ENCODE measurements at places on chromosomes 16 and 17.

DNA sequence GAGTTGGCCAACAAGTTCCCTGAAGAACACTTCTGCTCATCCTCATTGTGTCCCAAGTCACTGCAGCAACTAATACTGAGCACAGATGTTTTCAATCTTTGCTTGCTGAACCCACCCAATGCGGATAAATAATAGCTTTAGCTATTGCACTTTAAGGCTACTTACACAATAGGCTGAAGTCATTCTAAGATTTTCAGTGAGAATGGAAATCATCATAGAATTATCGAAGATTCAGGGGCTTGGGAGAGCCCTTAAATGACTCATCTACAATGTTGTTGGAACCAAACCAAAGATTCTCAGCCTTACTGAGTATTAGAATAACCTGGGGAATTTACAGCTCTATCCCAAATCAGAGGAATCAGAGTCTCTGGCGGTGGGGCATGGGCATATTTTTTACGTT is 51.2 kb downstream of the SYCE1L start:
- DNase-seq: no peak

- DNase-seq: no peak
Measured at GRCh38 chr16:3004781-3005284, 7.9 kb upstream of the CLDN9 start.

DNA sequence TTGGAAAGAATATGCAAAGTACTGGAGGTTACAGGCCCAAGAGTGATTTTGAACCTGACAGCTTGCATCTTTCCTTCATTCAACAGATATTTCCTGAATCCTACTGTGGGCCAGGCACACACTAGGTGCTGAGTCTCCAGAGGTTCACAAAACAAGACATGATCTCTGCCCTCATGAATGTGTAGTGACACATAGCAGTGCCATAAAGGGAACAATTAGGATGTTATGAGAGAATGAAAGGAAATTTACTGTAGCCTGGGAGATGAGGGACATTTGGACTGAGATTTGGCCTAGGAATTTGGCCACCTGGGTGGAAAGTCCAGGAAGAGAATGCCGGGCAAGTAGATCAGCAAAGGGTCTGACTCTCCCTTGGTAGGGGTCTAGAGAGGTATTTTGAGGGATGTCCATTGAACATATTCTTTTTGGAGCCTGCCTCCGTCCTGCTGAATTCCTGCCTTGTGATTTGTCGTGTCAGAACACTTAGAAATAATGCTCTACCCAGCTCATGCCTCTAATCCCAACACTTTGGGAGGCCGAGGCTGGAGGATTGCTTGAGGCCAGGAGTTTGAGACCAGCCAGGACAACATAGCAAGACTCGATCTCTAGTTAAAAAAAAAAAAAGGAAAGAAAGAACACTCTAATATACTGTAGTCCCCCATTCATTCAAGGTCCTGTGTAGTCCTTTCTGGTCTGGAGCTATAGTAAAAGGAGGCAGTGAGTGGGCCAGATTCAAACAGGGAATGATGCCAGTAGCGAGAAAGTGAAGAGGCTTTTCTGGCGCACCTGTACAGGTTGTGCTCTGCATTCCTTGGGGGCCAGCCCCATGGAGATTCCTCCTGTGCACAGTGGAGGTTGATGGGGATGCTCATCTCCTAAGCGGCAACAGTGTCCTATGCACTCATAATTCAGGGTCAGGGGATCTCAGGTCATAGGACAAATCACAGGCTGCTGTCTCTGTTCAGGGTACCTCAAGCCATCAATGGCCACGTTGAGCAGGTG is 90.6 kb upstream of the CLEC18A start:
- DNase-seq: no peak

- DNase-seq: no peak
Measured at GRCh38 chr16:75593825-75594820, 27.9 kb downstream of the GABARAPL2 start.

- DNase-seq: no peak
Measured at GRCh38 chr16:25478476-25478875, 213.3 kb upstream of the HS3ST4 start.

- DNase-seq: no peak
Measured at GRCh38 chr16:57997528-57998265, 2.8 kb downstream of the ZNF319 start.

GRCh38 chr17:55710410-55710809 is 12.3 kb downstream of the TMEM100 start:
- no peak for DNase-seq

- DNase-seq: no peak
Measured at GRCh38 chr16:19853742-19854542, 30.7 kb downstream of the GPRC5B start.

GRCh38 chr17:38341035-38341721 is 2.6 kb downstream of the GPR179 start:
- no peak for DNase-seq

DNA sequence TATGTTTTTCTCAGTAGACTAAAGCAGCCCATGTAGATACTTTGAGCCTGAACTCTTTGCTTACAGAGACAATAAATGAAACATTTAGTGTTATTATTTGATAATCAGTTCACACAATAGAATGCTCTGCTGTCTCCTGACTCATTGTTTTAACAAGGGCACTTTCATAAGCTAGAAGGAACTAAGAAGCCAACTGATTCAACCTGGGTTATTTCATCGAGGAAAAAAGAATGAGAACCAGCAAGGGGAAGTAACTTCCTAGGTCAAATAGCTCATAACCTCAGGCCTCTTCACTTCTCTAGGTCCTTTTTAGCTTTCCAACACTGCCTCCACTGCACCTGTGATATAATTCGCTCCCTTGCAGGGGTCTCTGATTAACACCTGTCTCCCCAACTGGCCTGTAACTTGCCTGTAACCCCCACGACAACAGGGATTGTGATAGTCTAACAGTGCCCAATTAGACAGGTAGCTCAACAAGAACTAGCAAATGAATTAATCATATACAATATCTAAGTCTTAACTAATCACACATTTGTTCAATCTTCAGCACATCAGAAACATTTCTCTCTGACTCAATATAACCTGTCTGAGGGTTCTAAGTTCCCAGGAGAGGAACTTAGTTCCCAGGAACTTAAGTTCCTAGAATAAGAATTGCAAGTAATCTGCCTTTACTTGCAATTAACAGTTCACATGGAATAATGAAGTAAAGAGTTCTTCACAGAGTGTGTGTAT is 34.8 kb downstream of the RFFL start:
- no peak for DNase-seq

GRCh38 chr17:50835301-50836234 is at the start of gene WFIKKN2:
Gene WFIKKN2, plus strand, starts transcription at chr17:50835586. Its CDS starts 352 bp downstream, at chr17:50835938.
- no peak for DNase-seq

DNA sequence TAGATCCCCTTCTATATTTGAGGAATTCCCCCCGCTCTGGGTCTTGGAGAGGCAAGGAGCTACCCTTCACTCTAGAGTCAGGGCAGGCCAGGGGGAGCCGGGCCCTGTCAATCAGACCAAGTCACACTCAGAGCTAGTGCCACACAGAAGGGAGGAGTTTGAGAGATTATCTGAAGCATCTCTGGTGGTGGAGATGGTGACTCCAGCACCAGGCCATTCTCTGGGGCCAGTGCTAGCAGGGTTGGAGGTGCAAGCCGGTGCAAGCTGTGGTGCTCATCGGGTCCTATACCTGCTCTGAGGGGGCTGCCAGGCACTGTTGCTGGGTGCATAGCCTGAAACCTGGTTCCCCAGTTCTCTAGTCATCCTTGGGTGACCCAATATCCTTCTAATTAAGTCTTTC is 201.2 kb downstream of the COPRS start:
- no peak for DNase-seq

DNA sequence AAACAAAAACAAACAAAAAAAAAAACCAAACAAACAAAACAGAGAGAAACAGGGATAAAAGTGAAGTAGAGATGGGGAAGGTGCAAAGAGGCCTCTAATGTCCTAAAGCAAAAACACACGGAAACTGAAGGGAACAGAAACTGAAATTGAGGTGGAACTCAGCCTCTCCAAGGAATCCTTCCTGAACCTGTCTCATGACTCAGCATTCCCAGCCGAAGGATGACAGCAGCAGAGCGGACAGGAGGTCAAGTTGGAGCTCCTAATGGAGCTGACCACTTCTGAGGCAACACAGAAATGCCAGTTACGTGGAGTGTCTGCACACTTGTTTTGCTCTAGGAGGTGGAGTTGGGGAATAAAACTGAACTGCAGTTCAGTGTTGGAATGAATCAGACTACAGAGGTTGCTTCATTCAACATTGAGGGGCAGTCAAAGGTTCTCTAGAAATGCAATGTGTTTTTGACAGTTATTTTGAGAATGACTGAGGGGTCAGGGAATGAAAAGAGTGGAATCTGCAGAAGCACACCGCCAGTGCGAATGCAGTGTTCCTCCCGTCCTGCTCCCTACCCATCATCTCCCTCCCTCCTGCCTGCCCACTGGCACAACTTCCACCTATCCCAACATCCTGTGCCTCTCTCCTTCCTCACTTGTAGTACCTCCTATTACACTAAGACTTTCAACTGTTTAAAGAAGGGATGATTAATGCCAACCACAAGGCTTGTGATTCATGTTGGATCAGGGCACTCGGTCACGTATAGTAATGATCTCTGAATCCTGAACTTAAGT is 6.3 kb downstream of the UBE2O start:
- DNase-seq: no peak

DNA sequence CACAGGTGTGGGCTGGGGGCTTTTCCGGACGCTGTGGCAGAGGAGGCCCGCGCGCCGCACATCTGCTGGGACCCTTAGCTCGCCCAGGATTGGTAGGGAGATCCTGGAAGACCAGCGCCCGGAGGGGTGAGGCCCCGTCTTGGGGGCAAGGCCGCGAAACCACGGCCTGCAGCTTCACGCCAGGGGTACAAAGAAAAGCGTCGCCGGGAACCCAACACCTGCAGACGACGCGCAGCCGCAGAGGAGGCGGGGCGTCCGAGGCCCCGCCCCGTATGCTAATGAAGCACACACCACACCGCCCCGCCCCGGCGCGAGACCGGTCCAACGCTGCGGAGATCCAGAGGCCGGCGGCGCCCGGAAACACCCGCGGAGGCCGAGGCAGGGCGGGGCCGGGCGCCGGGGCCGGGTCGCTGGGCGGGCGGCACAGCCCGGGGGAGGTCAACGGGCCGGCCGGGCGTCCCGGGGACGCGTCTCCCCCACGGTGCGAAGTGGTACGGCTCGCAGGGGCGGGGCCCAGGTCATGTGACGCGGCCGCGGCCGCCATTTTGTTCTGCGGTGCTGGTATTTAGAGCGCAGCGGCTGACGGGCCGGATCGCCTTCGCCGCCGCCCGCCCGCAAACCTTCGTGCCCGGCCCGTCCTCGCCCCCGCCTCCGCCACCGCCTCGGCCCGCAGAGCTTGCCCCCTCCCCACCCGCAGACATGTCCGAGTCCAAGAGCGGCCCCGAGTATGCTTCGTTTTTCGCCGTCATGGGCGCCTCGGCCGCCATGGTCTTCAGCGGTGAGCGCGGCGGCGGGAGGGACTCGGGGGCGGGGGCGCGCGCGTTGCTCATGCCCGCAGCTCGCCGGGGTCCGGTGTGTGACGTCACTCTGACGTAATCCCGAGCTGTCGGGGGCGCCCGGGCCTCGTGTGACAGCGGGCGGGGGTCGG is at the start of gene ATP6V0C:
Gene ATP6V0C (plus strand): TSS at position 548 of the 928 bp plus-strand sequence. CDS start 152 bp downstream, at position 700.
- peak; percentile 87 for DNase-seq

- DNase-seq: no peak
Measured at GRCh38 chr16:29720703-29721102, 25.1 kb downstream of the C16orf54 start.

DNA sequence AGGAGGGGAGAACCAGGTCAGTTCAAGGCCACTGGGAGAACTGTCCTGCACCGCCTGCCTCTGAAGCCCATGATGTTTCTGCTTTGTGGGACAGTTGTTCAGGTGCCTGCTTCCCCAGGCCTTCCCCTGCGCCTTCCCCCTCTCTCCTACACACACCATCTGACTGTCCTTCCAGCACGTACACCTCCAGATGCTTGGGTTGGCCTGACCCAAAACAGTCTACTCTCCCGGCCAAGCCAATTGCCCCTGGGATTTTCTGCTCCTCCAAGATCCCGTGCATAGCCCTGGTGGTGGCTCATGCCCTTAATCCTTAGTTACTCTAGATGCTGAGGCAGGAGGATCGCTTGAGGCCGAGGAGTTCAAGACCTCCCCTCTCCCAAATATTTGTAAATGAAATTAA is 684 bp upstream of the RSAD1 start:
- DNase-seq: no peak

GRCh38 chr17:32962320-32962711 is 29.3 kb upstream of the SPACA3 start:
- no peak for DNase-seq

DNA sequence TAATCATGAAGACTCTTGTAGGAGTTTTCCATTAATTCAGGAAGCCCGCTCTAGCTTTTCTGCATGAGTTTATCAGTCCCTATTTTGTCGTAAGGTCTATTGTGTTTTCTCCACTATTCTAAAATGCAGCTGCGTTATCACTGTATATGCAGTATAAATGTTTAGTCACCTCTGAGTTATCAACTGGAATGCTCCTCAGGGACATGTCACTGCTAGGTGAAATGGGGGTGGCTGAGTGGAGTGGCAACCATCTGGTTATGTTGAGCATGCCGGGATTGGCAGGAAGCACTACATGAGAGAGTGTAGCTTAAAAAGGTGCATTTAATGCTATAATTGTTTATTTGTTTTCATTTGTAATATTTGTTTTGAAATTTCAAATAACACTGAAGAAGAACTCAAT is 285.2 kb upstream of the ELAC2 start:
- DNase-seq: no peak

DNA sequence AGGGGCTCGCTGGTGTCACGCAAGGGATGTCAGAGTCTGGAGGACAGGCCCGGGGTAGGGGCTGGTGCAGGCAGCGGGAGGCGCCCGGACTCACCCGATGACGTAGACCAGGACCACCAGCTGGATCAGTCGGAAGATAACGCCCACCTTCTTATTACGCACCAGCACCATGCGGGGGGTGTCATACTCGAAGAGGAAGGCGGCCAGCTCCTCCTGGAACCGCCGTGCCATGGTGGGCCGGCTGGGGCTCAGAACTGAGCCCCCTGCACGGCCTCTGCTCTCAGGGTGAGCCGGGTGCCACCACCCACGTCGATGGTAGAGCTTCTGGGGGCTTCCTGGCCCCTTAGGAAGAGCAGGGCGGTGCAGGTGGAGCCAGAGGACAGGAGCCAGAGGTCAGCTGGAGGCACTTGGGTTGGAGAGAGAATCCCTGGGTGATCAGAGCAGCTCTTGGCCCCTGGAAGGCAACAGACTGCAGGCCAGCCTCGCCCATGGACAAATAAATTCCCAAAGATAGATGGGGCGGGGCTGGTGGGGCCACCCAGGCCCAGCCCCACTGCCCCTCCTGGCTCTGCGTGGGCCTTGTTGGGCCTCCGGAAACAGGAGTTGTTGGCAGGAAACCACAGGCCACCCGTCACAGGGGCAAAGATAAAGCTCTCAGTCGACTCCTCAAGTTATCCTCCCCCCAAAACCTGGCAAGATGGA is at the start of gene P2RX1:
Gene P2RX1 (minus strand): TSS at position 471 of the 702 bp plus-strand sequence. CDS start 240 bp downstream, at position 231.
- DNase-seq: no peak

DNA sequence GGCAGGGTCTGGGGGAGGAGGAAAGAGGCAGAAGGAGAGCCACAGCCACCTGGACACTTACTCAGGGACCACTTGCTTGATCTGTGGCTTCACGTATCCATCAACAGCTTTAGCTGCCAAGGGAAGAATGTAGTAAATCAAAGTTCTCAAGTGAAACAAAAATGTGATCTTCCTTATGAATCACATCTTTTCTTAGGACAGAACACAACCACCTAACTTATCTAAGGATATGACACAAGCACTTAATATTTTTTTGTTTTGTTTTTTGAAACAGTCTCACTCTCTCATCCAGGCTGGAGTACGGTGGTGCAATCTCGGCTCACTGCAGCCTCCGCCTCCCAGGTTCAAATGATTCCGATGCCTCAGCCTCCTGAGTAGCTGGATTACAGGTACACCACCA is 8.4 kb upstream of the GHDC start:
- no peak for DNase-seq

- DNase-seq: no peak
Measured at GRCh38 chr17:19646788-19647696, 1.5 kb upstream of the ALDH3A2 start.

GRCh38 chr17:41666708-41667279 is 21.9 kb upstream of the EIF1 start:
- peak; percentile 81 for DNase-seq
